ENCODE measurements at places on chromosomes 7 and 10. TPM values are rescaled to one million over a fixed set of nuclear protein-coding genes. Genes with fewer than 3 reads are reported as not detected.

Gene SEC31B
- total RNA-seq, result 17.4 TPM

Gene PSPH
- 84.3 TPM for total RNA-seq

Gene ZNF722
- not detected for total RNA-seq

Gene SORCS1
- not detected for total RNA-seq

Gene NPC1L1
- not detected for total RNA-seq

Gene HOXA1
- total RNA-seq, result 0.72 TPM

Gene YWHAG
- 115 TPM for total RNA-seq

Gene CXCL12
- total RNA-seq, result 54.1 TPM

Gene PKD2L1
- not detected for total RNA-seq

Gene GIMAP4
- 1.3 TPM for total RNA-seq

DNA sequence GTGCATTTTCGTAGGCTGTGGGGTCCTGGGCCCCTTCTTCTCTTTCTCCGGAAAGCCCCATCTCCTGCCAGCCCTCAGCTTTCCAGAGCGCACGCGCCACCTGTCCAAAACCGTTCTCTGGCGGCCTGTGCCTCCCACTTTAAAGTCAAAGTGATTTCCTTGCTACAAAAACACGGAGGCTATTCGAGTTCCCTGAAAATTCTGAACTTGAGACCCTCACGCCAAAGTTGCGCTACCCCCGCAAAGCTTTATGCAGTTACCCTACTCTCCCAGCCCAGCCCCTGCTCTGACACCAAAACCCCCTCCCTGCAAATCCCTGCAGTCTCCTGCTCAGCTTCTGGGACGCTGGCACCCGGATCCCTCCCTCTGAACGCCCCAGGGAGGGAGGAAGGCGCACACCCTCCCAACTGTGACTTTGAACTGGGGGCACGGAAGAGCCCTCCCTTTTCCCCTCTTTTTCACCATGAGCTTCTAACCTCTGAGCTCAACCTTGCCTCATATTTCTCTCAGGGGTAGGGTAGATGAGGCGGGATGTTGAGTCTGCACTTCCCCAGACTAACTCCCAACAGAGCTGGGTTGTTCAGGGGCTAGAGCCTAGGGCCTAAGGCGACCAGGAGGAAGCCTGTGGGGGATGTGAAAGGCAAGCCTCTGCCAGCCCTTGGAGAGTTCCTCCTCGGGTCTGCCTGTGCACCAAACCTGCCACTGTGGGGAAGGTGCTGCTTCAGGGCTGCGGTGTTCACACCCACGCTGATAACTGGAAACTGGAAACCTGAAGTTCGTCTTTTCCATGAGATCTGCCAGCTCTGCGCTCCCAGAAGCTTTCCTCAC lies 2.7 kb upstream of the PAX4 start:
- no peak for DNase-seq

GRCh38 chr7:151623766-151624165 lies 104.1 kb upstream of the RHEB start:
- peak; percentile 84 for DNase-seq

- no peak for DNase-seq
Observed at GRCh38 chr10:133455196-133455595, 1.5 kb downstream of the SCART1 start.

DNA sequence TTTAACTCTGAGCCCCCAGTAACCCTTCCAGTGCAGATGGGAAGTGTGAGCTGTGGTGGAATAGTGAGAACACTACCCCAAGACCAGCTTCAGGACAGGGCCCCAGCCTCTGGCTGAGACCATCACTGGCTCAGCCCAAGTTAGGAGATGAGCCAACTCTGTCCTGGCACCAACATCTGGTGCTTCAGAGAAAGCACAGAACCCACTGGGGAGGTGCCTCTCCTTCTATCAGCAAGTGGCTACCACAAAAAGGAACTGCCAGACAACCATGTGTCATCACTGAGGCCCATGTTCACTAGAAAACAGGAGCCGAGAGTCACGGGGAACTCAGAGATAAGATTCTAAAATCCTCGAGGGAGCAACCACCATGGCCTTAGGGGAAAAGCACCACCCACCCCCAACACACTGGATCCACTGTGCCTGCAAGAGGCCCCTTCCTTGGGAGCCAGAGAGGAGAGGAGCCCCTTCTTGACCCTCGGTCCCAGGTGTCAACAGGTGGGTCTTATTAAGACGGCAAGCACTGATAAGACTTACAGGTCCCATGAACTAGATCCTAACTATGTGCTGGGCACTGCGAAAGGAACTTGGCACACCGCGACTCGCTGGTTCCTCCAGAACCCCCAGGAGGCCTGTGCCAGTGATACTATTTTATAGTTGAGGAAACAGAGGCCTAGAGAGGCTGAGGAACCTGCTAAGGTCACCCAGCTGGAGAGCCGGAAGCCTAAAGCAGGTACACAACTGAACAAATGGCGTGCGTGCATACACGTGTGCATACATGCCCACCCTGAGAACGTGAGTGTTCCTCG lies 102.7 kb downstream of the FAM53B start:
- DNase-seq, result peak; percentile 84

DNA sequence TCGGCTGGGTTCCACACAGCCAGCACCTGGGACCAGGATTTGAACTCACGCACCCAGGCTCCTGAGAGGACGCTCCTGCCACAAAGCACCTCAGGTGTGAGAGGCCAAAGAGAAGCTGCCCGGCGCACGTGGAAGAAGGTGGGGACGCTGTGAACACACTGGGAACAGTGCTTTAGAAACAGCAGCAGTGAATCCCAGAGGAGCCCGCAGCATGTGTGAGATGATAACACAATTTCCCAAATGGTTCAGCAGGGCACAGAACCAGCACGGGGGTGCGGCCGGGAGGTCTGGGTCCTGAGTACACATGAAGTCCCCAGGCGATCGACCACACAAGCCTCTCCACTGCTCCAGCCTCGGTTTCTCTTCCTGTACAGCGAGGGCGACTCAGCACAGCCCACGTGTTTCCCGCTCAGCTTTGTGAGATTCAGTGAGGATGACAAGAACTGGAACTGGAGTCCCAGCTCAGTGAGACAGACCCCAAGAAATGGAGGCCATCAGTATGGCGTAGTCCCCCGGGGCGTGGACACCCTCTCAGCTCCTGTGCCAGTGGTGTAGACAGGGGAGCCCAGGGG lies 188.3 kb downstream of the MAD1L1 start:
- no peak for DNase-seq

- peak; percentile 42 for DNase-seq
Observed at GRCh38 chr7:127809261-127809702, 157.3 kb downstream of the SND1 start.

DNA sequence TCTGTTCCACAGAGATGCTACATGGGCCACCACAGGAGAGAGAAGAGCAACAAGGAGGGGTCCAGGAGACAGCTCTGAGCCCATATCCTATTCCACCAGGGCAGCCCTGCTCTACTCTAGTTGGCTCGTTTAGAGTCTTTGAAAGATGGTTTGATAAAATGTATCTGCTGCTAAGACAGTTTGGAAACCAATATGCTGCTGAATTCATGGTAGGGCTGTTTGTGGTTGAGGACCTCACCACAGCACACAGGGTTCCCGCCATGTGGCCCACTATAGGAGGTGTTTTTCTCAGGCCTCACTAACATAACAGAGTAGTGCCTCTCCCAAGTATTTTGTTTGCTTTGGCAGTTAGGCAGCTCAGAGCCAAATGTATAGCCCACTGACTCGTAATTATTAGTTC lies 35.8 kb upstream of the ZC3HAV1L start:
- DNase-seq, result no peak

DNA sequence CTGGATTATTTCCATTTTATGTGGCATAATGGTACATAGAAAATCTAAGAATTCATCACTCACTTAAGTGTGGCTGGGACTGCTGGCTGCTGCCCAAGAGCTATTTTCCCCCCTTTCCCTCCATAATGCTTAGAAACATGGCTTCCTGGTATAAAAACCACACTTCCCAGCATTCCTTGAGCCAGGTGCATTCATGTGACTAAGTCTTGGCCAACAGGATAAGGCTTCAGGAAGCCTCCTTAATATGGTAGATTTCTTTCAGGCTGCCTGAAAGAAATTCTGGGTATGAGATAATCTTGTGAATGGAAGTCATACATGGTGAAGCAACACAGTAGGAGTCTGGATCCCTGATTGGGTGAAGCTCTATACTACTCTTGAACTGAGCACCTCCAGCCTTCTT lies 178.0 kb downstream of the JAZF1 start:
- DNase-seq, result no peak

DNA sequence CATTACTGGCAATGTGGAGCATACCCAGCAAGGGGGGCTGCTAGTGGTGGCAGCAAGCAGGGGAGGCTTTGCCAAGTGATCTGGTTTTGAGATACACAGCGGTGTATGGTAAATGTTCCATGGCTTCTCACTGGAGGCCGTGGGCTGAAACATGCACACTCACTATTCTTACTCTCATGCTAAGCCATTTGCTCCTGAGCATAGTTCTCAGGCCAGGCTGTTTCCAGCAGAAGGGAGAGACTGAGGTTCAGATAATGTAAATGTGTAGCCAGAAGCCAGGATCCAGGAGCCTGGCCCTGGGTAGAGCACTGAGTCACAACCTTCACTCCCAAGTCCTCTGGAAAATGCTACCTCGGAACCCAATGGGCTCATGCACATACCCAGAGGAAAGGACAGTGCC lies 757.9 kb downstream of the GRID1 start:
- no peak for DNase-seq

DNA sequence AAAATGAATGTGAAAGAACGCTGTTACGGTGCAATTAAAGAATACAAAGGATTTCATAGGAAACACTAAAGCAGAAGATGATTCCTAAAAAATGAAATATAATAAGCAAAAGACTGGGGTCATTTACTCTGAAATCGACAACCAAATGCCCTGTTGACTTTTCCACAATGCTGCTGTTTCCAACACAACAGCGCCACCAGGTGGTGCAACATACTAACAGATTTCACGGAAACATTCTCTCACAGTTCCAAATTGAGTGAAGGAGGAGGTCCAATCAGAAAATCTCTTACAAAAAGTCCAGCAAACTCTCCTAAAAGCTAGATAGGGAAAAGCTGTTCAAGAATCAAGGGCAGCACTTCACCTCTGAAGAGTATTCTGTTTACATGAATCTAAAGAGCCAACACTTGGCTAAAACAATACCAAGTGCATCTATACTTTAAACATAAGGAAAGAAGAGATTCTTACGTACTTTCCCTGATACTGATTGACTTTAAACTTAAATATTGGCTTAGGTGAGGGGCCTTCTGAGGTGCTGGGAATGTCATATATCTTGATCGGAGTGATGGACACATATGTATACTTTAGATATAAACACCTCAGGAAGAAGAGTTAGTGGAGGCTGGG lies 55.9 kb downstream of the UPF2 start:
- peak; percentile 91 for DNase-seq

GRCh38 chr7:22338877-22339276 lies 18.1 kb downstream of the RAPGEF5 start:
- DNase-seq, result no peak

- no peak for DNase-seq
Observed at GRCh38 chr10:48957361-48958151, 17.9 kb upstream of the LRRC18 start.

GRCh38 chr10:123348691-123349572 lies 194.7 kb downstream of the BUB3 start:
- DNase-seq, result no peak

DNA sequence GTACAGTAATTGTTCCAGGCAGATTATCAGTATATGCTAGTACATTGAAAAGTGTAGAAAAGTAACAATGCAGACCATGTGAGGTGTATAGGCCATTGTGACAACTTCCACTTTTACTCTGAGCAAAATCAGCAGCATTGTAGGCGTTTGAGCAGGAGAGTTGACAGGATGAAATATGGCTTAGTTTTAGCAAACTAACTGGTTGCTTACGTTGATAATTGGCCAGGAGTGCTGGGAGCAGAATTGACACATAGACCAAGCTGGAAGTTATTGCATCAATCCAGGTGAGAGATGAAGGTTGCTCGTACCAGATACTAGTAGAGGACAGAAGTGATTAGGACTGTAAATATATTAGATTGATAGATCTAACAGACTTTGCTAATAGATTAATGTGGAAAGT lies 46.0 kb downstream of the LCOR start:
- no peak for DNase-seq

- no peak for DNase-seq
Observed at GRCh38 chr7:45131891-45132290, 20.4 kb upstream of the TBRG4 start.

DNA sequence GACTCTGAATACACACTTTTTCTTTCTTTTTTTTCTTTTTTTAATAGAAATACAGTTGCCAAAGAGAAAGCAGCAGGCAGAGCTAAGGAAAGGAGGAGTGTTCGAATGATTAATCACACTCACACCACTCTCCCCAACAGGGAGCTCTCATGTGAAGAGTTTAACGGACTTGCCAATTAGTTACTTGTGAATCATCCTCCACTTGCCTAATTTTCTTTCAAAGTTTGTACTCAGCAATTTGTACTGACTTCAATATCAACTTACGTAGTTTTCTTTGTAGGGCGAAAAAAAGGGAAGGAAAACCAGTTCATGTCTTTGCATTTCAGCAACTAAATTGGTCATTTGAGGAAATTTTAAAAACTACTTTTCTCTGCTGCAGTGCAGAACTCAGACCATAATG lies 109.2 kb downstream of the PIP4K2A start:
- DNase-seq, result peak; percentile 84
